ENCODE measurements at places on chromosomes 5 and 9.

- no peak for ATAC-seq
Observed at GRCh38 chr9:111974092-111974681, 77.6 kb downstream of the UGCG start.

GRCh38 chr5:3199962-3200755, 395.5 kb upstream of the IRX1 start:
- ATAC-seq: no peak

DNA sequence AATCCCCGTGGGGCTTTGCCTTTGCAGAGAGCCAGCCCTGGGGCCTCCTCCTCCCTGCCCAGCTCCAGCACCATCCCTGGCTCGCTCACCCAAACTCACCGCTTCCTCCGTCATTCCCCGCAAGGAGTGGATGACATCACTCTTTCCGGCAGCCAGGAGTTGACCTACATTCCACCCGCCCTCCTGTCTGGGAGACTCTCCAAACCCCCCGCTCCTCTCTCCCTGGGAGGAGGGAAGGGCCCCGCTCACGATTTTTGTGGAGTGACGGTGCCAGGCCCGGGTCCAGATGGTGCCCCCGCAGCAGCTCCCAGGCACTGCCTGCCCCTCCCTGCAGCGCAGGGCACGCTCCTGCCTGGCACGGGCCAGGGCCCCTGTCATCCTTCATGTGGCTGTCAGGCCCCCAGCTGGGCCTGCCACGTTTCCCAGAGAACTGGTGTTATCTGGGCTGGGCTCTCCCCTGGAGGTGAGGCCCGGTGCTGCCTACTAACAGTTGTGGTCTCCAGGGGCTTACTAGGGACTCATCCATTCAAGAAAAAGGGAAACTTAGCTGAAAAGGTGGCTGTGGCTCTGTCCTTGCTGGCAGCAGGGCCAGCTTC, 52.3 kb downstream of the NTNG2 start:
- ATAC-seq: no peak

DNA sequence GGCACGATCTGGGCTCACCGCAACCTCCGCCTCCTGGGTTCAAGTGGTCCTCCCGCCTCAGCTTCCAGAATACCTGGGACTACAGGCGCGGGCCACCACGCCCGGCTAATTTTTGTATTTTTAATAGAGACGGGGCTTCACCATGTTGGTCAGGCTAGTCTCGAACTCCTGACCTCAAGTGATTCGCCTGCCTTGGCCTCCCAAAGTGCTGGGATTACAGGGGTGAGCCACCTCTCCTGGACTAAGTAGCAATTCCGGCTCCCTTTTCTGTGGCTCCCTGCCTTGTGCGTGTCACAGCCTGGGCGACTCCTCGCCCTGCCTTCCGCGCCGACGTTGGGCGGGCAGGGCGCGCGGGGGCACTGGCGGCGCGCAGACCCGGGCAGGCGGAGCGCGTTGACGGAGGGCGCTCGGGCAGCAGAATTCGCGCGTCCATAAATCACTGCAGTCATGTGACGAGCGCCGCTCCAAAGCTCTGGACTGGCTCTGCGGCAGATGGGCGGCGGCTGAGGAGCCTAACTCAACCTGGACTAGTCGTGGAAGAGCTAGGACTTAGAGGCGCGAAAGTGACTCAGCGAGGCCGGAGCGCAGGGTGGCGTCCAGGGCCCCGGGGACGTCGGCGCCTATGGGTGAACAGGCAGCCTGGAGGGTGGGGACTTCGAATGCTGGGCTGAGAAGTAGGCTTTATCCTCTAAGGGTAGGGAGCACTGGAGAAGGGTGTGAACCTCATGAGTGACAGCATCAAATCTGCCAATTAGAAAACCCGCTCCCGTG, 1.4 kb upstream of the CIZ1 start:
- peak; percentile 72 for ATAC-seq

GRCh38 chr5:107470295-107470582, 200.5 kb downstream of the EFNA5 start:
- no peak for ATAC-seq

DNA sequence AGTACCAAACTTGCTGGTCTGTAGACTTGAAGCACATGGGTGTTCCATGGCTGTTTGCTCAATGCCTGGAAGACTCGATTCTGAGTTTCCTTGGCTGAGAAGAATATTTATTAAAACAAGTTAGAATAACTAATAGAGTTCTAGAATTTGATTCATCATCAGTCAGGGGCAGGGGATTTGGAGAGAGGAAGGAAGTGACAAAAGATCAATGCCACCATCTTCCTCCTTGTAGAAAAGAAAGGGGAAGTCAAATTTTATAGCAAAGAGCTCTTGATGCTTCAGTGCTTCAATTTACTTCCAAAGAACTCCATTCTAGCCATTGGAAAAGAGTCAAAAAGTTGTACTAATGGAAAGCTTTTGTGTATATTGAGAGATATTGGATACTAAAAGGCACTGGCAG, 236.3 kb downstream of the MCTP1 start:
- ATAC-seq: no peak

DNA sequence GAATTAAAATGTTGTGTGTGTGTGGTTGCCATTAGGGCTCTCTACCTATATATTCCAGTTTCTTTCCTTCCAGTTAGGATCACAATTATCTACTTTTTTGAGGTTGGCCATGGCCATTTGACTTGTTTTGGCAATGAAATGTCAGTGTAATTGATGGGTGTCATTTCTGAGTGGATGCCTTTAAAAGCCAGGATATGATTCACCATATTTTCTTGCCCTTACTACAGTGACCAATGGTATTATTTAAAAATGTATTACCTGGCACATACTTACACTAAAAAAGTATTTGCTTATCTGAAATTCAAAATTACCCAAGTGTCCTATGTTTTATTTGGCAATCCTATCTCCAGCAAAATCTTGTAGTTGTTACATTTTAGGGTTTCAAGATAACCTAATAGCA, 258.7 kb upstream of the ACTBL2 start:
- ATAC-seq: no peak

DNA sequence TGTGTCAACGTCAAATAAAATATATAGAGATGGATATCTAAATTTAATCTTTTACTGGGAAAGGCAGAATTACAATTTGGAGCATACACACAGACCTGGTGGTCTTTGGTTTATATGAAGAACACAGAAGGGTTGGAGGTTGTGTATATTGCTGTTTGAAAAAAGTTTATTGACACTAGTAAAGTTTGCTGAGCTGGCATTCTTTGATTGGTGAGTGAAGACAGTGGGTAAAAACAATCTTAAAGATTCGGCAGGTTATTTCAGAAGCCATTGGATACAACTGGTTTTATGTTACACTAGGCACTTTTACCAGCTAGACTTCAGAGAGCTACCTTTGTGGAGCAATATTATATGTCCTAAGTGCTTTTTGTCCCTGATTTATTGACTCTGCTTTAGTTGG, 27.2 kb downstream of the IZUMO3 start:
- ATAC-seq: no peak

DNA sequence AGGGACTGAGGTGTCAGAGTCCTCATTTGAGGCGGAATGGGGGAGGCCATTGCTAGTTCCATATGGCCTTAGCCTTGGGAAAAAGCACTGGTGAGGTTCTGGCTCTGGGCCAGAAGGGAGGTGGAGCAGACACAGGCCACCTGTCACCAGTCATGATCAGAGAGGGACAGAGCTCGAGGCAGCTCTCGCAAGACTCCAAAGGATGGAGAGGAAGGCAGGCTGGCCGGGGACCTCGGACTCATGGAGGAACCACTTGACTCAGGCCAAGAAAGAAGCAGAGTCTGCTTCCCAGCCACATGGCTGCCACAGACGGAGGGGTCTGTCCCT, 29.2 kb upstream of the NSMF start:
- no peak for ATAC-seq

DNA sequence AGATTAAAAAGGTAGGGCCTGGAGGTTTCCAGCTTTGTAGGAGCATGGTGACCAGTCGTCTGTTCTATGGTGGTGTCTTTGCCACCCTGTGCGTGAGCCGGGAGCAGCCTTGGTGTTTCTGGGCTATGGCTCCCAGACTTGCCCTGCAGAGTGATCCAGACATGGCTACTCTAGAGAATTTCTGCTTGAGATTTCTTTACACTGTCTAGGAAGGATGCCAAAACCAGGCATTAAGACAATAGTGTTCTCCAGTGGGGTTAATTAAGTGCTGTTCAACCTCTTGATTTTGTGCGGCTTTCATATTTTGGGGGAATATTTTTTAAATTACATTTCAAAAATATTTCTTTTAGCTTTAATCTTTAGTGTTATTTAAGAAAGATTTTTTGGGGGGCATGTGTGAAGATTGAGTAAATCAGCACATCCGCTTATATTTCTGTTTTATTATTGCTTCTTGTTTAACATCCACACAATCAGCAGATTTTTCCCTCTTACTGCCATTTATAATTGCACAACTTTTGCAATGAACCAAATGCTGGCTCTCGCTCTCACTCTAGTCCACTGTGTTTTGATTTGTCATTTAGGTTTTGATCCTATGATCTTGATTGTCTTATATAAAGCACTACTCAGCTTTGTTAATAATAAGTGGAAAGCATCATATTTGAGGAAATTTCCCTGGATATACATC, 110.5 kb downstream of the RASGRF2 start:
- ATAC-seq: no peak

DNA sequence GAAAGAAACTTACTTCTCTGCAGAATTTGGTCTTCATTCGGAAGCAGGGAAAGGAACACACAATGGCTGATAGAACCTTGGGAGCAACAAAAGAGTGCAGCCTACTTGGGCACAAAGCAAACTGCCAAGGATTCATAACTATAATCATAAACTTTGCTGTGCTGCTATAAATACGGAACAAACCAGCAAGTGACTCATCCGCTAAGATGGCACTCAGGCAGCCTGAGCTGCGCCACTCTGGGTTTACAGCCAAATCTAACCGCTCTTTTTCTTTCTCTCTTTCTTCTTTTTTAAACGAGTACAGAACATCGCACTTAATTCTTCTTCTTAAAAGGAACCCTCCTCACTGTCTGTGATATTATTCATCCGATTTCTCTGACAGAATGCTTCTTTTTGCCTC, 81.1 kb downstream of the PTPN3 start:
- no peak for ATAC-seq

DNA sequence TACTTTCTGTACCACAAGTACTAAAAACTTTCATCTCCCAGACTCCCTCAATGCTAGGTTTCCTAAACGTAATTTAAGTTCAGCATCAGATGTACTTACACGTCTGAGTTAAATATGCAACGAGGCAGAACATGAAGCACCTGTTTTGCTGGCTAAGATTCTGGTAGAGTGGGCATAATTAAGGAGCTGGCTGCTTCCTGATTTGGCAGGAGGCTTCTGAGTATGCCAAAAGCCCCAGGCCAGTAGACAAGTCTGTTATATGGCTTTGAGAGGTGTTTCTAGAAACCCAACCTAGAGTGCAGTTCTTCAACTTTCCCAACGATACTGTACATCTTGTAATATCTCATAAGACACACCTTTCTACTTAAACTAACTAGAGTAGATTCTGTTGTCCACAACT, 13.6 kb downstream of the TICAM2 start:
- ATAC-seq: no peak

DNA sequence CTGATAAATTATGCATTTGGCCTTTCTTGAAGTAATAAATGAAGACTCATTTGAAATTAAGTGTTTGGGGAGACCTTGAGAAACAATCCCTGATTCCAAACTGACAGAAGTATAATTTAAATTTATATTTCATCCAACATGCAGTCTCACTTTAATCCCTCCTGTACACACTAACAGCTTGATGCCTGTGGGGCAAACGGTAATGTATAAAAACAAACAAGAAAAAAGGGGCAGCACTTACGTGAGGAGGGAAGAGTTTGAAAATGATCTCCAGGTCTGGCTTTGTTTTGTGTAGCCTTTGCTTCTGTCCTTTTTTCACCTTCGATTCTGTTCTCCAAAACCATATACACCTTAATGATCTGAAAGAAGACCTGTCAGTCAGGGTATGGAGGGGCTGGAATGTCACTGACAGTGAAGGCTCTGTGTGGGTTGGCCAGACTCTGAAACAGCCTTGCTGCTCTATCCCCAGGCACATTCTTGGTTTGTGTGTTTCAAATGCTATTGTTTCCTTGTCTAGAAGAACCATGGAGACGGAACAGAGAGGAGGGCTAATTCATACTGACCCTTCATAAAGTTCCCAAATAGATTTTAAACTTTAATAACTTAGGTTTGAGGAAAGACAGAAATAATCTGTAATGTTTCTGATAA, 338.2 kb upstream of the WWC1 start:
- no peak for ATAC-seq

DNA sequence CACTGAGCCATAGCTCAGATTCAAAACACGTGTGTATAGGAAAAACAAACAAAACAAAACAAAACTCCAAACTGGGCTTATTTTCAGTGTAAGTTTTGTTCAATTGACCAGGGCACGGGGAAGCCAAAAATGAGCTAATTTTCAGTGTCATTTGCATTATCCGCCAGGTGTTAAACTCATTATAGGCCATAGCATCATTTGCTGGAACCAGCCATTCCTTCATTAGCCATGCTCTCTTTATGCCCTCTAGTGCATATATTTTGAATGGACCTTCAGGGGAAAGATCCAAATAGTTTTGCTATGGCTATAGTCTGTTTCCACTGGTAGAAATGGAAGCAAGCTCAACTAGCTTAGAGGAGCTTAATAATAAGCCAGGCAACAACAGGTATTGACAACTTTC, 1205.2 kb upstream of the DMAC1 start:
- ATAC-seq: no peak

DNA sequence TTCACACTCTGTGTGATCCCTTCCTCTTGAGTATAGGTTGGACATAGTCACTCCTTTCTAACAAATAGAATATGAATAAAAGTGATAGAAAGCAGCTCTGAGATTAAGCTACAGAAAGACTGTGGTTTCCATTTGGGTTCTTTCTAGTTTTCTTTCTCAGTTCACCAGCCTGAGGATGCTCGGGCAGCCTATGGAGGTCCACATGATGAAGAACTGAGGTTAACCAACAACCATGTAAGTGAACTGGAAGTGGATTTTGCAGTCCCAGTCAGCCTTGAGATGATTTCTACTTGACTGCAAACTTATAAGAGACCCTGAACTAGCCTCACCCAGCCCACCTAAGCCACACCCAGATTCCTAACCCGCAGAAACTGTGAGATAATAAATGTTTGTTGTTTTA, 10.1 kb upstream of the FOXE1 start:
- peak; percentile 16 for ATAC-seq

GRCh38 chr5:41524174-41524573, 13.8 kb upstream of the PLCXD3 start:
- ATAC-seq: no peak

DNA sequence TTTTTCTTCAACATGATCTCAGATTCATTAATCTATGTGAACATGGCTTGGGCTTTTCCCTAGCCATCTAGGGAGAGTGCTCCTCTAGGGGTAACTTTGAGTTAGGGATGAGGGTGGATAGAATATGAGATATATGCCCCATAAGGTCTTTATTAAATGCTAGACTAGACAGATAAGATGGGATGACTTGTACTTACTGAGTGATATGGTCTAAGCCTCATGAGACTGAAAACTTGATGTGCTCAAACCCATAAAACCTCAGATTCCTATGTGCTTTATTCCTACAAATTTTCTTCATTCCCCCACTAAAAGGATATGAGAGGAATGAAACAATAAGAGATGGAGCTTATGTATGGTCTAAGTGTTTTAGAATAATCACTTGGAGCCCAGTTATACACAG, 386.6 kb downstream of the YTHDC2 start:
- ATAC-seq: no peak

- ATAC-seq: no peak
Observed at GRCh38 chr5:75886706-75887105, 169.5 kb upstream of the POC5 start.

- ATAC-seq: no peak
Observed at GRCh38 chr9:120885958-120886357, 9.0 kb upstream of the PHF19 start.

All from activated T-helper 17 cell treated with anti-CD3 and anti-CD28 coated beads, Interleukin-2, amount 50 U/mL, for 72 hours (primary cell).